ENCODE measurements at places on chromosomes 1 and 21. TPM values are rescaled to one million over a fixed set of nuclear protein-coding genes. Genes with fewer than 3 reads are reported as not detected.

- H3K36me3 ChIP-seq = no peaks in the 10 kb centered on the region
- DNase-seq = no peak
- H3K4me3 ChIP-seq = no peak overlapping the region
- no peaks in the 10 kb centered on the region for H3K27me3 ChIP-seq
- H3K27ac ChIP-seq = no peak overlapping the region
- H3K4me1 ChIP-seq = no peaks in the 10 kb centered on the region
Observed at GRCh38 chr1:216750031-216750627, 26.9 kb upstream of the ESRRG start.

GRCh38 chr1:91672601-91673161 lies 172.0 kb downstream of the CDC7 start:
- H3K36me3 ChIP-seq = no peaks in the 10 kb centered on the region
- no peaks in the 10 kb centered on the region for H3K27me3 ChIP-seq
- no peak for DNase-seq

DNA sequence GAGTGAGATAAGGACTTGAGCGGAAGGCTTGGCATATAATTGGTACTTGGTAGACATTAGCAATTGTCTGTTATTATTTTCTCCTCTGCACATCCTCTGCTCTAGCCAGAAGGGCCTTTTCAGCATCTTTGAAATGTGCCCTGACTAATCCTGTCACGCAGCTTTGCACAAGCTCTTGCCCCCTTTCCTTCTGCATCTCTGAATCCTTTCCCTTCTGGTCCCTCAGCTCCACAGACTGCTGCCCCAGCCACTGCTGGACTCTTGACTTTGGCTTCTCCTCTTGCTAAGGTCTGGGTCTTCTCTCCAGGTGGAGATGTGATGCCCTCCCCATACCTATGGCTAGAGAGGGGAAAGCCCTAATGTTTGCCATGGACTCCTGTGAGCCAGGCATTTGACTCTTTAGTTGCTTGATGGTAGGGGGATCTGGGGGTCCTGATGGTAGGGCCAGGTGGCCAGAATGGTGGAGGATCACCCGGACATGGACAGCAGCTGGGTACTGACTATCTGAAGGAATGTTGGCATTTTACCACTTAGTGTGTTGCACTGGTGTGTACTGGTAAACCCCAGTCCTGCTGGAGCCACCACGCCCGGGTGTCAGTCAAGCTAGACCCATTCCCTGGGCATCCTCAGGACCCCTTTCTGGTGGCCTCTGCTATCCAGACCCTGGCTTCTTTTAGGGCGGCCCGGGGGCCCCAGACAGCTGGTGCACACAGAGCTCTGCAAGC lies 4.4 kb downstream of the HPCA start:
- H3K27me3 ChIP-seq = peaks cover 67% of the 10 kb centered on the region
- H3K4me3 ChIP-seq = no peak overlapping the region
- peaks cover 21% of the 10 kb centered on the region for H3K4me1 ChIP-seq
- no peak for DNase-seq
- H3K36me3 ChIP-seq = no peaks in the 10 kb centered on the region
- H3K27ac ChIP-seq = no peak overlapping the region

GRCh38 chr1:151799179-151800022 lies 5.8 kb downstream of the LINGO4 start:
- H3K4me1 ChIP-seq = peaks cover 6% of the 10 kb centered on the region
- no peaks in the 10 kb centered on the region for H3K36me3 ChIP-seq
- DNase-seq = no peak

GRCh38 chr1:6280761-6281451 lies 20.0 kb upstream of the GPR153 start:
- no peak overlapping the region for H3K27ac ChIP-seq
- no peak for DNase-seq
- H3K36me3 ChIP-seq = no peaks in the 10 kb centered on the region
- no peaks in the 10 kb centered on the region for H3K27me3 ChIP-seq
- H3K4me1 ChIP-seq = no peaks in the 10 kb centered on the region

GRCh38 chr1:201008666-201009360 lies 14.7 kb downstream of the KIF21B start:
- H3K27ac ChIP-seq = no peak overlapping the region
- H3K36me3 ChIP-seq = peaks cover 26% of the 10 kb centered on the region
- no peaks in the 10 kb centered on the region for H3K27me3 ChIP-seq
- H3K4me3 ChIP-seq = no peak overlapping the region
- no peak for DNase-seq

GRCh38 chr1:101798417-101798816 lies 198.3 kb downstream of the OLFM3 start:
- no peak overlapping the region for H3K27ac ChIP-seq
- no peaks in the 10 kb centered on the region for H3K36me3 ChIP-seq
- H3K27me3 ChIP-seq = no peaks in the 10 kb centered on the region
- DNase-seq = no peak
- H3K4me1 ChIP-seq = no peaks in the 10 kb centered on the region

- H3K36me3 ChIP-seq = no peaks in the 10 kb centered on the region
- H3K27me3 ChIP-seq = peaks cover 34% of the 10 kb centered on the region
- no peak overlapping the region for H3K4me3 ChIP-seq
- H3K27ac ChIP-seq = no peak overlapping the region
- no peaks in the 10 kb centered on the region for H3K4me1 ChIP-seq
Observed at GRCh38 chr1:208254862-208255261, 10.7 kb upstream of the PLXNA2 start.

S100A7 gene
- not detected for total RNA-seq

NHLH1 gene
- total RNA-seq = 0.46 TPM

TFF2 gene
- total RNA-seq = not detected
